ENCODE measurements at places on chromosomes 16 and 17.

GRCh38 chr17:40343219-40344119 lies 21.1 kb downstream of the GJD3 start:
- no peak for DNase-seq

- no peak for DNase-seq
Observed at GRCh38 chr17:55660178-55660886, 62.3 kb downstream of the TMEM100 start.

- no peak for DNase-seq
Observed at GRCh38 chr17:49404361-49404760, 10.3 kb downstream of the PHB1 start.

DNA sequence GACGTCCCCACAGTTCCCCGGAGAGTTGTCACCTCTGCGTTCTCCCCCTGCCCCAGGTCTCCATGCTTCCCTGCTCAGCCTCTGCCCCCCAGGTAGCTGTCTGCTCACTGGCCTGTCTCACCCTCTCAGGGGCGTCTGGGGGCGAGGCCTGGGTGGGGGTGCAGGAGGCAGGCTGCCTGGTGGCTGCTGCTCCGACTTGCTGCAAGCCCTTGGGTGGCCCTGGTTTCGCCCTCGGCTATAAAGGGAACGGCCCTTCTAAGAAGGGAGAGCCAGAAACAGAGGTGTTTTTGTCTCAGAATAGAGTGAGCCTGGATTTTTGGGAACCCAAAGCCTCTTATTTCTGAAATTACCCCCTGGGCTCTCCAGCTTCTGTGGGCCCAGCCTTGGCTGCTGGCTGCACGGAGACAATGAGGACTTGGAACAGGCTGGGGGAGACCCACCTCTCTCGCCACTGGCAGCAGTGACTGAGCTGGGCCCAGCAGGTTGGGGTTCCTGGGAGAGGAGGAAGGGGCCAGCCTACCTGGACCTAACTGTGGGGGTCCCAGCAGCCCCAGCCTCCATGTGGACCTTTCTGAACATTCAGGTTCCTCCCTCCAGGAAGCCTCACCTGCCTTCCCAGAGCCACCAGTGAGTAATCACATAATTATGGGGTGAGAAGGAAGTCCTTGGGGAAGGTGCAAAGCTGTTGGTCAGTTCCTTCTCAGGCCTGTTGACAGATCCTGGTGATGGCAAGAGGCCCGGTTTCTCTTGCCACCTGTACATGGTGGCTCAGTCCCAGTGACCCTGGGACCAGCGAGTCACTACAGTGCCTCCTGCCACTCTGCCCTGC lies 15.5 kb upstream of the SPNS2 start:
- no peak for DNase-seq

All from stimulated activated CD4-positive, alpha-beta T cell treated with anti-CD3 and anti-CD28 coated beads, Interleukin-4, amount 100 ng/mL, for 24 hours (primary cell).